ENCODE measurements at places on chromosomes 7 and 10. TPM values are rescaled to one million over a fixed set of nuclear protein-coding genes. Genes with fewer than 3 reads are reported as not detected.

DNA sequence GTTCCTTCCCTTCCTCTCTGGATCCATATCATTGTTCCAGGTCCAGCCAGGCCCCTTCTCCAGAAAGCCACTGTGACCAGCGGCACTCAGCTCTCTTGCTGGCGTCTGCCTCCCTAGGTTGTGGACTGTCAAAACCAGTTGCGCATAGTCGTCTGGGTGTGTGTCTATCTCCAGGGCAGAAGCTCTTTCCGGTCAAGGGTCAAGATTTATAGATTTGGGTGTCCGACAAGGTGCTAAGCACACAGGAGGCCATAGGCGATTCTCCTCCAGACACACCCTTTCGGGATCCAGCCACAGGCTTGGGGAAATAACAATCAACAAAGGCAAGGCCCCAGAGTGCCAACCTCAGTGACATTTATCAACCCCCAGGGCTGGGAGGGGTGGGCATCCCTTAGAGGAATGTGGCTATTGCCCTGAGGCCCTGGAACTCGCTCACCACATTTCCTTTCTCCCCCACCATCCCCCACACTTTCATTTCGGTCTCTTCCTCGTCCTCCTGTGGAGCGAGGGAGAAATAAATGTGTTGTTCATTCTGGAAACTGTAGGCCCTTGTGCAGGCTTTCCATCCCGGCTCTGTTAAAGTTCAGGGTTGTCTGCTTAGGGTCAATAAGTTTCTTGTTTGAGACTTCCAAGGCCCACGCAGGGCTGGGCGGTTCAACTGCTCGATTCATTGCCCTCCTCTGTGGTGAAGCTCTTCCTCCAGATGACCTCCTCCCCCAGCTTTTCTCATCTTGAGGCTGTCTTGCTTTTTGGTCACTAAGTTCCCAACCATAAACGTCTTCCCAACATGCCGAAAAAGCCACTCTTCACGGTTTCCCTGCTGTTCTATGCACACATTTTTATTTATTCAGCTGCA is 57.9 kb downstream of the AFAP1L2 start:
- DNase-seq, result no peak

The NOBOX gene
- not detected for total RNA-seq

- DNase-seq, result peak; percentile 80
These were observed at the start of gene NUDT13 for GRCh38 chr10:73110345-73110849. TSS of gene NUDT13 (plus strand) at chr10:73110455. CDS start at chr10:73114366, 3,911 bp downstream.

- DNase-seq, result no peak
These were observed 67.3 kb downstream of the CALML3 start for GRCh38 chr10:5592070-5592469.

The TMEM60 gene
- 20.4 TPM for total RNA-seq

GRCh38 chr10:132185601-132186487 is 904 bp upstream of the DPYSL4 start:
- DNase-seq, result peak; percentile 65

GRCh38 chr10:103492655-103493261 is 747 bp upstream of the NEURL1 start:
- no peak for DNase-seq

DNA sequence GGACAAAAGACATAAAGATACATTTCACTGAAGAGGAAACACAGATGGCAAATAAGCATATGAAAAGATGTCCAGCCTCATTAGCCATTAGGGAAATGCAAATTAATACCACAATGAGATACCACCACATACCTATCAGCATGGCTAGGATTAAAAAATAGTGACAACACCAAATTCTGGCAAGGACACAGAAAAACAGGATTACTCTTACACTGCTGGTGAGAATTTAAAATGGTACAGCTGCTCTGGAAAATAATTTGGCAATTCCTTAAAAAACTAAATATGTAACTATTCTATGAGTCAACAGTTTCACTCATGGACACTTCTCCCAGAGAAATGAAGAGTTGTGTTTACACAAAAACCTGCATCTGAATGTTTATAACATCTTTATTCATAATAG is 121.1 kb downstream of the C10orf90 start:
- DNase-seq, result no peak

- DNase-seq, result no peak
These were observed 3.9 kb upstream of the PWWP2B start for GRCh38 chr10:132392811-132393694.

GRCh38 chr7:22859641-22860290 is 37.1 kb upstream of the TOMM7 start:
- DNase-seq, result no peak

The ZNF485 gene
- total RNA-seq, result 8.4 TPM

The ACTL6B gene
- not detected for total RNA-seq

GRCh38 chr10:59888781-59889435 is 17.4 kb downstream of the CCDC6 start:
- no peak for DNase-seq

- no peak for DNase-seq
These were observed 520.7 kb upstream of the MKI67 start for GRCh38 chr10:128646956-128647355.
